ENCODE measurements at places on chromosomes 5 and 9. TPM values are rescaled to one million over a fixed set of nuclear protein-coding genes. Genes with fewer than 3 reads are reported as not detected.

DNA sequence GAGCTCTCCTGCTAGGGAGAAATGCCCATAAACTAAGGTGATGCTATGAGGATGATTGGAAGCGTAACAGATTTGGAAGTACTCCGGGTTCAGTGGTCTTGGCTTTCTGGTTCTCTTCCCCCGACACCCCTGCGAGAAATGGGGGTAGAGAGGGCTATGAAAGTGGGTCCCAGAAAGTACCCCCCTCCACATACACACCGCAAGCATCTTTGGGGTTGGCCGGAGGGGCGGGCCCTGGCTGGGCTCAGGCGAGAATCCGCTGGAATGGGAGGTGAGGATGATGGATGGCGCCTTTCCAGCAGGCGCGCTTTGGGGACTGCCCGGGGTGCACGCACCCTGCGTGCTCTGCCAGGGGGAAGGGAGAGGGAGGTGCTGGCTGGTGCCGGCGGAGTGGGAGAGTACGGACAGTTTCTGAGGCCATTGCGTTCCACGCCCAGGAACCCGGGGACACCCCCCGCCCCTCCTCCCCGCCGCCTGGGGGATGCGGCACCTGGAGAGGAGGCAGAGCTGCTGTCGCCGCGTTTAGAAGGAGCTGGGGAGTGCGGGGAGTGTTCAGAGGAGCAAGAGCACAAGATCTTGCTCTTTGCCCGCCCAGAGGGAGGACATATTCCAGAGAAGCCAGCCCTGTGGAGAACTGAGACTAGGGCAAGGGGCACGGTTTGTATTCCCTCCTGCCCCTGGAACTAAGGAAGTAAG is 1.9 kb downstream of the PCSK5 start:
- no peak for DNase-seq

The FOXI1 gene
- total RNA-seq: not detected

The NIM1K gene
- 0.48 TPM for total RNA-seq

GRCh38 chr9:138074516-138074915 is 196.9 kb downstream of the CACNA1B start:
- peak; percentile 44 for DNase-seq

GRCh38 chr9:6680797-6681146 is 35.2 kb upstream of the GLDC start:
- DNase-seq: no peak

- DNase-seq: no peak
These were observed 1.7 kb downstream of the SNAPC4 start for GRCh38 chr9:136398286-136398685.

GRCh38 chr9:38756702-38757101 is 36.8 kb upstream of the FAM240B start:
- DNase-seq: no peak

GRCh38 chr9:109109967-109110328 is 9.8 kb downstream of the TMEM245 start:
- DNase-seq: no peak

GRCh38 chr5:102313912-102314311 is 17.8 kb upstream of the SLCO4C1 start:
- DNase-seq: no peak

GRCh38 chr5:107687937-107688336 is 17.2 kb upstream of the EFNA5 start:
- DNase-seq: no peak

DNA sequence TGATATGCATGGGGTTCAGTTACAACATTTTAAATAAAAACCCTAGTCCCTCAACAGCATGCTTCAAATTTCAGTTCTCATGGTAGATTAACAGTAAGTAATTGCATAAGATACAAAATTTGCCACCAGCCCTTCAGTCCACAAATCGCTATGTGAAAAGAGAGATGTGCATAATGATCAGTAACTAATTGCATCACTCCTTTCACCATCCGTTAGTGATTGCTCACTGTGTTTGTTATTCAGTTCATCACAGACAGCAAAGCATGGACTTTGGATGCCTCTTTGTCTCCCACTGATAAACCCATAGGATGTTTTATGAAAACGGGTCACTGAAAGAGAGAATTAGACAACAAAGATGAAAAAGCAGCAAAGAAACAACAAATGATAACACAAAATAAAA is 103.2 kb downstream of the MCTP1 start:
- no peak for DNase-seq

The PPIP5K2 gene
- total RNA-seq: 37.5 TPM

DNA sequence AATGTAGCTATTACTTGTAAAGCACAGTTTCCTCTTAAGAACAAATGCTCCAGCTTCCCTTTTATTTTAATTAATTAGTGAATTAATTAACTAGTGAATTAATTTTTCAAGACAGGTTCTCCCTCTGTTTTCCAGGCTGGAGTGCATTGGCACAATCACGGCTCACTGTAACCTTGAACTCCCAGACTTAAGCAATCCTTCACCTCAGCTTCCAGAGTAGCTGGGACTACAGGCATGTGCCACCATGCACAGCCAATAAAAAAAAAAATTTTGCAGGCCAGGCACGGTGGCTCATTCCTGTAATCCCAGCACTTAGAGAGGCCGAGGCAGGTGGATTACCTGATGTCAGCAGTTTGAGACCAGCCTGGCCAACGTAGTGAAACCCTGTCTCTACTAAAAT is 44.1 kb downstream of the FCHO2 start:
- DNase-seq: no peak

The ABITRAM gene
- total RNA-seq: 7.3 TPM

DNA sequence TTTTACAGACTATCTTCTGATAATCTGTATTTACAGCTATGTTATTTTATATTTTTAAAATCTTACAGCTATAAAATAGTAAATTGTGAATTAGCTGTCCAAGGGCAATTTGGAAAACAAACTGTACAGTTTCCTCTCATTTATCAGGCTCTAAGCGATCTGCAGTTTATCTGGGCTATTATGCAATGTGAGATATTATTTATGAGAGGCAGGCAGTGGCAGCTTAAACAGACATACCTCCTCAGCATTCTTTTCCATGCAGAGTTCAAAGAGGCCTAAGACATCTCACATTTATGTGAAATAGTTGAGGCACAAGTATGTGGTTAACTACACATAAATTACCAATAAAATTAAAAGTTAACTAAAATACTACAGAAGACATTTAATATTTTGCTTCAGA is 10.2 kb downstream of the NIPSNAP3B start:
- no peak for DNase-seq

- no peak for DNase-seq
These were observed 53.9 kb downstream of the MLLT3 start for GRCh38 chr9:20568400-20568799.

The PKD2L2 gene
- not detected for total RNA-seq

DNA sequence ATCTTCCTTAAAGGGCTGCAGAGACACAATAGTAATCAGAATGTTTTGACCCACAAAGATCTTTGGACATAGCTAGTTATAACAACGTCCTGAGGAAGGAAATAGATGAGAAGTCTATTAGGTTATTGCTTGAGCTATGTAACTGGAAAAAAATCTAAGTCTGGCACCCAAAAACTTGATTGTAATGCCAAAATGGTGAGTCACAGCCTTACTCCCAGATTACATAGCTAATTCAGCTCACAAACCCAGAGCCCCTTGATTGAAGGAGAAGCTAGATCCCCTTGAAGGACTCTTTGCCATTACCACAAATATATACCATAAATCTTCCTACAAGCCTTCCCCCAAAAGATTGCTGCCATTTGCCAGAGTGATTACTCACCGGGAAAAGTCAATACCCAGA is 341.8 kb upstream of the KIF2A start:
- no peak for DNase-seq

The CYLC2 gene
- total RNA-seq: not detected

DNA sequence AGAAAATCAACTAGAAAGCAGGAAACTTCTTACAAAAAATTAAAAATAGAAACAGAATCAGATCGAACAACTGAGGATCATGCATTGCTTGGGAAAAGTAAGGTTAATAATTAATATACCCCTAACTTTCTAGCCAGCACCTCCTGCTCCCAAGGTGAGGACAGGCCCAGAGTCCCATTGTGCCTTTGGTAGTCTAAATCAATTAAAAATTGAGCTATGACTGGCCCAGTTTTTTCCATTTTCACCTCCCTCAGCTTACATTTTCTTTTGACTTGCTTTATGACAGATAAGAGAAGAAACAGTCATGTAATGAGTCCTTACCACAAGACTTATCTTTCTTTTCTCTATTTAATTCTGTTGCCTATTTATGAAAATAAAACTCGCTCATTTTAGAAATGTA is 182.2 kb downstream of the RAB3C start:
- no peak for DNase-seq

The TPPP gene
- 15.7 TPM for total RNA-seq

GRCh38 chr5:2751592-2752021 is at the start of gene IRX2:
IRX2 (minus strand) TSS chr5:2751677; CDS start chr5:2751413, 264 bp downstream.
- DNase-seq: peak; percentile 67

Data from right atrium auricular region (tissue), 2 donors.